ENCODE measurements at places on chromosomes 1 and 21.

GRCh38 chr1:211939876-211940468 is 95.4 kb downstream of the INTS7 start:
- peak; percentile 5 for DNase-seq

DNA sequence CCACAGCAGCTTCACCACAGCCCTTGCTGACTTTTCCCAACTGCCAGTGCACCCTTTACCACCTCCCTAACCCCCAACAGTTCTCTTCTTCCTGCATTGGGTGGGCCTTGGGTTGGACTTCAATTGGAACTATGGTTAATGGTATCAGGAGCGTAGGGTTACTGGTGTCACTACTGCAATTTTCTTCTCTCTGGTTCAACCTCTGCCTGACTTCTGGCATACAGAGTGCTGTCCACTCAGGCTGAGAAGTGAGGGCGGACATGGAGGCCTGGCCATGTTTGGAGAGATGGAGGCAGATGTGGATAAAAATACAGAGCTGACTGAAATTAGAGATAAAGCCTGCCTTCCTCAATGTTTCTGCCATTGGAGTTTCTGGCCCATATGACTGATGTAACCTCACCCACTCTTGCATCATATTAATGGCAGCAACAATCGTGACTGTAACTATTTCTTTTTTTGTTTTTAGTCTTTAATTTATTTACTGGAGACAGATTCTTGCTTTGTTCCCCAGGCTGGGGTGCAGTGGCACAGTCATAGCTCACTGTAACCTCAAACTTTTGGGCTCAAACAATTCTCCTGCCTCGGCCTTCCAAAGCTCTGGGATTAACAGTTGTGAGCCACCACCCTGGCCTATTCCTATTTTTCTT is 87.8 kb downstream of the NAV1 start:
- no peak for DNase-seq

GRCh38 chr1:23910553-23911246 is 2.5 kb downstream of the CNR2 start:
- no peak for DNase-seq

DNA sequence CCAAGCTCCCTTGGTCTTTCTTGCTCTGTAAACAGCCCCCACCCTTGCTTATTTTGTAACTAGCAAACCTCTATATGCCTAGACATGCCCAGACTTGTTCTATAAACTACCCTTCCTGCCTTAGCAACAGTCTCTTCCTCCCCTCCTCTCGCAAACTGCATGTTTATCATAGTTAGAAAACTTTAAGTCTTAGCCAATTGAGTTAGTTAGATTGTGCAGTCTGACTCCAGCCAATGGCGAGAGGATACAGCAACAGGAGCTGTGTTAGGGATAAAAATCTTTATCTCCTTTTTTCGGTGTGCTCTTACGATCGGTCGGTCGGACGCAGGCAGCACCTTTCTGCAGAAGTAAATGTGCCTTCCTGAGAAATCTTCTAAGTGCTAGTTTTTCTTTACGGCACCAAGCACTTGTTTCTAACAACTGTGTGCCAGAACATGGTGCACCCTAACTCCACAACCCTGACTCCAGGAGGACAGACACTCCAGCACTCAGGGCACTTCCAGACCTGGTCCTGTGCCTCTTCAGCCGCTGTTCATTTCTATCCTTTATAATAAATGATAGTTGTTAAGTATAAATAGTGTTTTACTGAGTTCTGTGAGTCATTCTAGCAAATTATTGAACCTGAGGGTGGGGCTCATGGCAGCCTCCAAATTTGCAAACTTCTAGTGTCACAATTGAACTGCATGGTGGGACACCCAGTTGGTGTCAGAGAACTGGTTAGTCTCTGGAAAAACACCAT is 25.7 kb upstream of the GNG4 start:
- DNase-seq: no peak

GRCh38 chr1:18198260-18198659 is 90.7 kb downstream of the IGSF21 start:
- DNase-seq: no peak

- DNase-seq: no peak
These were observed 125.8 kb upstream of the AJAP1 start for GRCh38 chr1:4528590-4528989.

DNA sequence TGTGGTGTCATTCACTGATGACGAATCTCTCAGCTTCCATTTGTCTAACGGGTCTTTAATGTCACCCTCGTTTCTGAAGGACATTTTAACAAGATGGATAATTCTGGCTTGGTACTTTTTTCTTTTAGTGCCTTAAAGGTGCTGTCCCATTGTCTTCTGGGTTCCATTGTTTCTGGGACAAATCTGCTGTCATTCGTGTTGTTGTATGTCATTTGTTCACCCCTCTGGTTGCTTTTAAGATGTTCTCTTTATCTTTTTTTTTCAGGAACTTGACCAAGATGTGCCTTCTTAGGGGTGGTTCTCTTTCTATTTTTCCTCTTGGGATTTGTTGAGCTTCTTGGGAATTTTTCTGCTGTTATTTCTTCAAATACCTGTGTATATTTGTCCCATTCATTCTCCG is 14.0 kb upstream of the MMEL1 start:
- no peak for DNase-seq

- no peak for DNase-seq
These were observed 460.6 kb downstream of the DSCAM start for GRCh38 chr21:40386294-40386911.

DNA sequence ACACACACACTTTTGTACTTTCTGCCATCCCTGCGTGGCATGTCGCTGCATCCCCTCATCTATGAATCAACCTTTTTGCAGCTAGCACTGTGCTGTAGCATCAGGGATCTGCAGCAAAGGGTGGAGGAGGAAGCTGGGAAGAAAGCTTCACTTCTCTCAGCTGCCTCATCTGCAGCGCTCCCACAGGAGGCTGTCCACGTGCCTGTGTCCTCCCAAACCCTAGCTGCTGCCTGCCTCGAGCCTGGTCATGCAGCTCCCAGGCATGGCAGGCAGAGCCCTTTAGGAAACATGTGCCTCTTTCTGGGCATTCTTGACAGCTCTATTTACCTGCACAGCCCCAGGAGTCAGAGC is 262.1 kb upstream of the SGIP1 start:
- no peak for DNase-seq

DNA sequence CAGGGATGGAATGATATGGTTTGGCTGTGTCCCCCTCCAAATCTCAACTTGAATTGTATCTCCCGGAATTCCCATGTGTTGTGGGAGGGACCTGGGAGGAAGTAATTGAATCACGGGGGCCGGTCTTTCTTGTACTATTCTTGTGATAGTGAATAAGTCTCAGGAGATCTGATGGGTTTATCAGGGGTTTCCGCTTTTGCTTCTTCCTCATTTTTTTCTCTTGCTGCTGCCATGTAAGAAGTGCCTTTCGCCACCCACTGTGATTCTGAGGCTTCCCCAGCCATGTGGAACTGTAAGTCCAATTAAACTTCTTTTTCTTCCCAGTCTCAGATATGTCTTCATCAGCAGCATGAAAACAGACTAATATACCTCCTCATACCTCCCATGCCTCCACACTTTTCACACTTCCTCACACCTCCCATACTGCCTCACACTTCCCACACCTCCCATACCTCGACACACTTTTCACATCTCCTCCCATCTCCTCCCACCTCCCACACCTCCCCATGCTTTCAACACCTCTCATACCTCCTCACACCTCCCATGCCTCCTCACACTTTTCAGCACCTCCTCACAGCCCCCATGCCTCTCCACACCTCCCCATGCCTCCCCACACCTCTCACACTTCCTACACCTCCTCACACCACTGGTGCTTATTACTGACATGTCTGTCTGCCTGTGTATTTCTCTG is 21.3 kb downstream of the GPR137B start:
- DNase-seq: no peak

GRCh38 chr1:46576596-46576995 is 25.1 kb upstream of the KNCN start:
- DNase-seq: no peak

DNA sequence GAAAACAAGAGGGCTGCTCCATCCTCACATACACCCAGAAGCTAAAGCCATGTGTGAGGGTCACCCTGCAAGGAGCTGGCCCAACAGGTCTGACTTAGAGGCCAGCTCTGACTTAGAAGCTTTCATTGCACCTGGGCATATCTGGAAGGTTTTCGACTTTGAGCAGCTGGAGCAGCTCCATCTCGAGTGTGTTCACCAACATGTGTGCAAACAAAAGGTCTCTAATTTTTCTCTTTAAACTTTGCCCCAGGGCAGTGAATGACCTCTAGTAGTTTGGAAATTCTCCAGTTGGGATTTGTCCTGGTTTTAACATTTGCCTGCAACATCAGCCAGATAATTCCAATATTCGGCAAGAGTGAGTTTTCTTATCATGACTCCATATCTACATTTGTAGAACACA is 108.3 kb downstream of the TNR start:
- DNase-seq: no peak

DNA sequence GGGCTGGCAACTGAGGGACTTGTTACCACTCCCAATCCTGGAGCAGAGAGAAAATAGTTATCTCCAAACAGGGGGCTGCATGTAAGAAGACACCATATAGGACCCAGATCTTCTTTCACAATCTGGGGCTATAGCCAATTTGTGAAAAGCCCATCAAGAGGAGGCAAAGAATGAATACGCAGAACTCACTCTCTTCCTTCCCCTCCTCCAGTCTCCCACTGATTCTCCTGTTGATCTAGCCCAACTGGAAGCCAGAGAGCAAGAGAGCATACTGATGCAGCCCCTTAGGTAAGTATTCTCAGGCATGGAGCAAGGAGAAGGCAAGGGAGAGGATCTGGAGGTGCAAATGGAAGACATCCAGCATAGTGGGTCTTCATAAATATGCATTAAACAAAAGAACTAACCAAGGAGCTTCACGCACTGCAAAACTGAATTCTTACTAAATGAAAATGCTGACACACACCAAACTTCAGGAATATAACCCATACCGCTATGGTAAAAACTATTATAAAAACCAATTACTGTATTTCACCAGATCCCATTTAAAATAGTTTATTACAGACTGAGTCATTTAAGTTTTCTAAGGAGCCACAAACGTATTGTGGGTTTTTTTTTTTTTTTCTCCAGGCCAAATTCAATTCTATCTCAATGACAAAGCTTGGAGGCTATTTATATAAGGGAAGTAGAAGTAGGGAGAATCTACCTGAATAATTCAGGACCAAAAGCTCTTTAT is 15.5 kb upstream of the HMGB4 start:
- no peak for DNase-seq

DNA sequence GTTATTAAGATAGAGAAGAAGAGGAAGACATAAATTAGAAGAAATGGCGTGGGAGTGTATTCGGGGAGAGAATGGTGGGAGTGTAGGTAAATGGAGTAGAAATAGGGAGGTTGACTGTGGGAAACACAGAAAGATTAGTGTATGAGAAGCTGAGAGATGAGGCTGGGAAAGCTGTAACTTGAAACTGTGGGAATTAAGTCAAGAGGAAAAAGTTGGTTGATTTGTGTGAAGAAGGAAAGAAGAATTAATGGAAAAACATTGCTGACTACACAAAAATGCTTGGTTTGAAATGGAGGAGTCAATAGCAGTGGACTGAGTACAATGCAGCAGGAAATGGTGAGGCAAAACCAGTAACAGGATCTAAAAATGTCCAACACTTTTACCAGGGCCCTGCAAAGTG is 448.3 kb downstream of the PTPRC start:
- DNase-seq: no peak

- DNase-seq: no peak
These were observed 90.5 kb upstream of the JAK1 start for GRCh38 chr1:65056866-65057265.

- DNase-seq: peak; percentile 35
These were observed 911 bp downstream of the GNB1 start for GRCh38 chr1:1889847-1890505.

- DNase-seq: no peak
These were observed 615.4 kb downstream of the AGBL4 start for GRCh38 chr1:49408346-49408745.

- no peak for DNase-seq
These were observed 7.5 kb upstream of the FMO3 start for GRCh38 chr1:171083222-171083621.

Data from activated T-helper 9 cell treated with anti-CD3 and anti-CD28 coated beads, Interleukin-2, amount 50 U/mL, for 16 hours (primary cell).